ENCODE measurements at places on chromosomes 6 and 20.

DNA sequence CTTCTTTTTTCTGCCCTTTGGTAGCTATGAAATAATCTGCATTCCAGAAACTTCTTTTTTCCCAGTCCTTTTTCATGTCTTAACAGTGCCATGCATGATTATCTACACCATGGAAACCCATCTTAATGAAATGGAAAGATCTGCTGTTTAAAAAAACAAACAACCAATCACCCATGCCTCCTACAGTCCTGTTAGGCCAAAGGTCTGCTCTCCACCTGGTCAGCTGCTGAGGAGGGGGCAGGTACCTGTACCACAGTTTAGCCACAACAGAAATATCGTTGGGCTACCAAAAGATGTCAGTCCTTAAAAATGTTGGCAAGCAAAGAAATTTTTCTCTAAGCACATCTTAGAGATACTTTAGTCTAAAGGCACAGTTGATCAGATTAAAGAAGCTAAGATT is 112.6 kb downstream of the SLC16A10 start:
- DNase-seq, result no peak

- DNase-seq, result no peak
Observed at GRCh38 chr20:59386809-59387208, 86.4 kb downstream of the EDN3 start.

DNA sequence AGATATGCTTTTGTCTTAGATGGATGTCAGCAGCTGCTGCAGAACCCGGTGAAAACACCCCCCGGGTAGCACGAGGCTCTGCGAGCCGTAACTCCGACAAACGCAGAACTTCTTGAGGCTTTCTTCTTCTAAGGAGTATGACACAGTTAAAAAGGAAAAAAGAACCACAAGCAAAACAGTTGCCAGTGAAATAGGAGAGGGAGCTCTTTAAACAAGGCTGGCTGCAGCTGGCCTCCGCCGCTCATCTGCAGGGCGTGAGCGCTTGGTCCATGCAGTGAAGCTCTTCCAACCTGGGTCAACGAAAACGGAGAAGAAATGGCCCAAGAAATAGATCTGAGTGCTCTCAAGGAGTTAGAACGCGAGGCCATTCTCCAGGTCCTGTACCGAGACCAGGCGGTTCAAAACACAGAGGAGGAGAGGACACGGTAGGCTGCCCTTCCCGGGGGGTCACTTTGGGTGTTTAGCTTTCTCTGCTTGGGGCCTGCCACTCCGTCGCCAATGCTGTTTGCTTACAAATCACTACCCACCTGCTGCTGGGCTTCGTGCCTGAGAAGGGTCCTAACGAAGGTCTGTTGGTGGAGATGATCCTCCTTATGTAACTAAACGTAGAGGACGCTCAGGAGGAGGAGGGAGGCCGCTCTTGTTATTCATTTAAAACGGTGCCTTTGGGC is 13.2 kb downstream of the SYTL3 start:
- no peak for DNase-seq

GRCh38 chr6:16196260-16196983 is 42.0 kb upstream of the GMPR start:
- DNase-seq, result no peak

DNA sequence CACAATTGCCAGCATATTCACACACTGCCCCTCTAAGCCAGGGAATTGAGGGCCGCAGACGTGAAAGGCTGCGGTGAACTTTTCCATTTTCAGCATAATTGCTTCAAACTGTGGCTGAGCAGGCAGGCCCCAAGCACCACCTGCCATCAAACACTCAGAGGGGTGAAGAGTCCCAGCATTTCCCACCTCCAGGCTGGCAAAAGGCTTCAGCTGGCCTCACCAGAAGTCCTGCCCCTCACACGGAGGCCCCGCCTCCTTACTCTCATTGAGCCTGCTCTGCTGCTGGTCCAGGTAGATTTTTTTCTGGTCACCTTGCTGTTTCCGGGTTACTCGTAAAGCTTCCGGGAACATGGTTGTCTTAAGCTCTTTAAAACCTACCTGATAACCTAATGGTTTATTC is 52.0 kb upstream of the PRELID3B start:
- DNase-seq, result no peak

GRCh38 chr6:66638518-66638917 is 931.5 kb upstream of the EYS start:
- no peak for DNase-seq

GRCh38 chr20:9838378-9839295 is at the start of gene PAK5:
PAK5 (minus strand) TSS chr20:9839076; CDS start chr20:9644328, 194,748 bp downstream.
- DNase-seq, result no peak

GRCh38 chr6:123022975-123023374 is 26.9 kb downstream of the CLVS2 start:
- DNase-seq, result no peak

- no peak for DNase-seq
Observed at GRCh38 chr6:94270091-94270948, 851.0 kb upstream of the EPHA7 start.

- DNase-seq, result no peak
Observed at GRCh38 chr6:81682235-81682795, 70.2 kb downstream of the TENT5A start.

GRCh38 chr6:158033077-158033750 is 51.6 kb downstream of the SYNJ2 start:
- DNase-seq, result no peak

DNA sequence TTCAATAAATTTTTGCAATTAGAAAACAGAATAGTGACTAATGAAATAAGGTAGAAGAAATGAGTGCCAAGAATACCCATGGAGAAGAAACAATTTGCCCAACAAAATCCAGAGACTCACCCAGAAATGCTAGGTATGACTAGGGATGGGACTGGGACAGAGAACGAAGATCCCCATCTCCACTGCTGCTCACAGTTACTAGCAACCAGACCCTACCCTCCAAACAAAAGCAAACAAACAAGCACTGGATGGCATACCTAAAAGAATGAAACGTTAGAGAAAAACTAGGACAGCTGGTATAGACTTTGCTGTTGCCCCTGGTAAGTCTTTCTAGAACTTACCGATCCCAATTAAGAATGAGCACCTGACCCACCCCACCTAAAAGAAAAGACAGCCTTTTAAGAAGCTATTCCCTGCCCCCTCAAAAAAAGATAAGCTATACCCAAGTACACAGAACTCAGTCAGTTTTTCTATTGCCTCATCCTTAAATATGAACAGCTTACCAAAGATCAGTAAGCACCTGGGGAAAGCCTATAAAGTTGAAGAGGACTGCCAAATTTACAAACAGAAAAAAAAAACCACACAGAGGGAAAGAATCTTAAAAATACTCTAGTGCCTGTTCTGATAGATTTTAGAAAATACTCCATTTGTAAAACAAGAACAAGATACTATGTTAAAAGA is 31.7 kb downstream of the REPS1 start:
- no peak for DNase-seq

DNA sequence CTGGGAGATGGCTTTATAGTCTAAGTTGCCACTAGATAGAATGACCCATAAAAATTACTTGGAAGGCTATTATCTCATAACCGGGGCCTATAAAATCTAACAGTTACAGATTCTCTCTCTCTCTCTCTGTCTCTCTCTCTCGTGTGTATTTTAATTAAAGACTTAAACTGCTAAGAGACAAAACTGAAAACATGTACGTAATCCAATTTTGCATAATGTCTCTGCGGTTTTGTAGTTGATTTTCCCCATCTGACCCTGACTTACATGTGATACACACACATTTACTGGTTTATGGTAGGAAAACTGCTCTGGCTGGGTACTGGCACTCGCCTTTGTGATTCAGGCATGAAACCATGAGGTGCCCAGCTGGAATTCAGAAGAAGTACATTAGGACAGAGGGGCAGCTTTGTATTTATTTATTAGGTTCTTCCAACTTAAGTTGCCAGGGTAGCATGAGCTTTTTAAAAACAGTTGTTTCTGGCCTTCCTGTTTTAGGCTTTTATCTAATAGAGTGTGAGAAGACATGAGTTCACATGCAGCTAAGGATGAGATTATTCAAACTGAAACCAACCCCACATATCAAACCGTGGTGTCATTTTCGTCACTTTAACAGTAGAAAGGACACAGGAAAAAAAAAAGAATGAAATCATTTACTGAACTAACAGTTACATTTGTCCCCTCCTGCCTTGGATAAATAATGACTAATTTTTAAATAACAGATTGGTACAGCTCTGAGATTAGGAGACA is 182.5 kb downstream of the GMPR start:
- no peak for DNase-seq

- DNase-seq, result no peak
Observed at GRCh38 chr6:83770910-83771309, 62.0 kb upstream of the SNAP91 start.

DNA sequence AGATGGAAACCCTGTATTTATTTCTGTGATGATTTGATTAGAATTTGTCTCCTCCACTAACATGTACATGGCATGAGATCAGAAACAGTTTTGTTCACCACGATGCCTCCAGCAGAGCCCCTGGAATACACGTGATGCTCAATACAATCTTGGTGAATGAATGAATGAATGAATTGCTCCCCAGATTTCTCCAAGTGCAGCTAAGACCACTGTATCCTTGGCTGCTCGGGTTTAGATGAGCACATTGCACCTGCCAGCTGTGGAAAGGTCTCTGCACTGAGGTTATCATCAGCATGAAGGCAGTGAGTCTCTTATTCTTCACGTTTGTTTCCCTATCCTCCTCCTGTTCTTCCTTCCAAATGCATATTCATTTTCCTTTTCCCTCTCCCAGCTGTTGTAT is 17.9 kb downstream of the CASS4 start:
- no peak for DNase-seq

GRCh38 chr6:13239530-13240455 is 88.5 kb downstream of the TBC1D7 start:
- DNase-seq, result no peak

DNA sequence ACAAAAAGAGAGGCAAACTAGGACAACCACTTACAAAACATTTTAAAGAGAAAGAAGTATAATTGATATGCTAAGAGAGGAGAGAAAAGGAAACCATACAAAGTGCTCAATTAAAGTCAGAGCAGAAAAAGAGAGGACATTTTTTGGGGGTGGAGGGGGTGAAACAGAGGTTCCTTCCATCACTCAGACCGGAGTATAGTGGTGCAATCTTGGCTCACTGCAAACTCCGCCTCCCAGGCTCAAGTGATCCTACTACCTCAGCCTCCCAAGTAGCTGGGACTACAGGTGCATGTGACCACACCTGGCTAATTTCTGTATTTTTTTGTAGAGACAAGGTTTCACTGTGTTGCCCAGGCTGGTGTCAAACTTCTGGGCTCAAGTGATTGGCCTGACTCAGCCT is 9.4 kb downstream of the WASF1 start:
- DNase-seq, result no peak

DNA sequence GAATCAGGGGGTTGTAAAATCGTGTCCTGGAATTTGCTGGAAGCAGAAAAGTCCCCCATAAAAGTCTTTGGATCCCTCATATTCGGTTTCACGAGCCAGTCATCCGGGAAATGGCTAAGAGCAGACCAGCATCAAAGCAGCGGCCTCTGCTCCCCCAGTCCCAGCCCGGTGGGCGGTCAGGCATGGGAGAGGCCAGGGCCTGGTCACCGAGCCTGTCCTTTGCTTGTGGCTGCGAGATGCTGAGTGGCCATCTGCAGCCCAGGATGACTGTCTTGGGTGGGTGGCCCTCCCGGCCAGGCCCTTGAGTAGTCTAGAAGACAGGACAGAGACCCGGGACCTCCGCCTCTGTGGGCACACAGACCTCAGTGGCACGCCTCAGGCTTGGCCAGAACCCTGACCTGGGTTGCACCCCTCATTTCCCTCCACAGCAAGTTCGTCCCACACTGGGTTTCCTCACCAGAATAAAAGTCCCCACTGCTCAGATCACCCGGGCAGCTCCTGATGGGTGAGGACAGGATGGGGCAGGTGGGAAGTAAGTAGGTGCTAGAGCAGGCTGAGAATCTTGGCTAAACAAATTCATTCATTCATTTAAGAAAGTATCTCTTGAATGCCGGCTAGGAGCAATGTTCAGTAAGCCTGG is 172.1 kb downstream of the BMP7 start:
- DNase-seq, result no peak

- no peak for DNase-seq
Observed at GRCh38 chr6:37177935-37178517, 8.1 kb downstream of the PIM1 start.

- DNase-seq, result no peak
Observed at GRCh38 chr6:72461144-72461543, 160.7 kb upstream of the KCNQ5 start.

DNA sequence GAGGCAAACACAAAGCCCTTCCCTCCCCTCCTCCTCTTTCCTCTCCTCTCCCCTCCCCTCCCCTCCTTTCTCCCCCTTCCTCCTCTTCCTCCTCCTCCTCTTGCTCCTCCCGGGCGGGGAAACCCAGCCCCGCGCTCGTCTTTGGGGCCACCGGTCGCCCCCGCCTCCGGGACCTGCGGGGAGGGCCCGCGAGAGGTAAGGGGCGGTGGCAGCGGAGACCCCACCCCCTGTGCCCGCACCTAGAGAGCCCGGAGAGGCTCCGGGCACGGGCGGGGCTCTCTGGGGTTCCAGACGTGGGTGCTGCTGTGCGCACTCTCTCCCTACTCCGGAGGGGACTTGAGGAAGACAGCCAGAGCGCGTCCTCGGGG is at the start of gene RIN2:
Gene RIN2 (plus strand): TSS at position 126 of the 368 bp plus-strand sequence. CDS start 131,344 bp downstream, outside the sequence.
- no peak for DNase-seq

DNA sequence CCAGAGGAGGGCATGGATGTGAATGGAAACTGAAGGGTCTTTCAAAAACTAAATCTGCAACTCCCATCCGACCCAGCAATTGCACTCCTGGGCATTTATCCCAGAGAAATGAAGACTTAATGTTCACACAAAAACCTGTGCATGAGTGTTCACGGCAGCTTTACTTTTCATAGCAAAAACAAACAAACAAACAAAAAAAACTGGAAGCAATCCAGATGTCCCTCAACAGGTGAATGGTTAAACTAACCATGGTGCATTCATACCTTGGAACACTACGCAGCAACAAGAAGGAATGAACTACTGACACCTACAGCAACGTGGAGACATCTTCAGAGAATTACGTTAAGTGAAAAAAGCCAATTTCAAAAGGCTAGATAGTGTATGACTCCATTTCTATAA is 32.2 kb downstream of the PMEPA1 start:
- no peak for DNase-seq

DNA sequence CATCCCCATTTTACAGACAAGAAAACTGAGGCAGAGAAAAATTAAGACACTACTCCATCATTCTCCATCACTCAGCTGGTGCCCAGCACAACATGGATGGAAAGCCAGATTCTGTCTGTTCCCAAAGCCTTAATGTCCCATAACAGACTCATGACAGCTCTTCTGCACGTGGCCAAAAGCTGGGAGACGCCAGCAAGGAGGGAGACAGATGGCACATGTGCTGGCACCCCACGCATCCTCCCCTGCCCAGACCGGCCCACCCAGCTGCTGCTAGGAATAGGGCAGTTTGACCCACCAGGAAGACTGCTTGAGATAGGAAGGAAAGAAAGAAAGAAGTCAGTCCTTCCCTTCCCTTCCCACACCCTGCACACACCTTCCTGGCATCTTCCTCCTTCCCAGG is 96.3 kb downstream of the PREX1 start:
- no peak for DNase-seq
